ENCODE measurements at places on chromosomes 4 and X.

DNA sequence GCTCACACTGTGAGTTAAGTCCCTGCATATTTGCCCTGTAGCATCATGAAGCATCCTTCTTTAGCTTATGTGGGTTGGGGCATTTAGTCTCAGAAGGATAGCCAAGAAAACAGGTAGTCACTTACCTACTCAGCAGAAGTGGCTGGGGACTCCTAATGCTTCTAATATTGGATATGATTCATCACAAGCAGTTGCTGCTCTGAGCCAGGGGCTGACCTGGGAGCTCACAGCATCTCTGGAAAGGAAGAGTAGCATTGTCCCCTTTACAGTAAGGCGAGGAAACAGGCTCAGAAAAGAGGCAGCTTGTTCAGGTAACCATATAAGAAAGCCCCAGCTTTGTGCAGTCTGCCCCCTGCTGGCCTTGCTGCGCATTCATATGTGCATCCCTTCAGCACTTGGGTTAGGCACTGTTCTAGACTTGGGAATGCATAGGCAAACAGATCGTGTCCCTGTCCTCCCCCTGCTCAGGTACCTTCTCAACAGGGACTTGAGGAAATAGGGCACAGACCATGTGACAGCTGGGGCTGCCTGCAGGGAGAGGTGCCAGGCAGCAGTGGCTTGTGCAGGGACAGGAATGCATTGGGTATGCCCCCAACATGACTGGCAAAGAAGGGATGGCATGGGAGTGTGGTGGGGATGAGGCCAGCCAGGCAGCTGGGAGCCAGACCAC lies 35.7 kb upstream of the TBC1D14 start:
- DNase-seq, result peak; percentile 73

- no peak for DNase-seq
These were observed 206.2 kb downstream of the PABPC4L start for GRCh38 chr4:133995243-133995960.

DNA sequence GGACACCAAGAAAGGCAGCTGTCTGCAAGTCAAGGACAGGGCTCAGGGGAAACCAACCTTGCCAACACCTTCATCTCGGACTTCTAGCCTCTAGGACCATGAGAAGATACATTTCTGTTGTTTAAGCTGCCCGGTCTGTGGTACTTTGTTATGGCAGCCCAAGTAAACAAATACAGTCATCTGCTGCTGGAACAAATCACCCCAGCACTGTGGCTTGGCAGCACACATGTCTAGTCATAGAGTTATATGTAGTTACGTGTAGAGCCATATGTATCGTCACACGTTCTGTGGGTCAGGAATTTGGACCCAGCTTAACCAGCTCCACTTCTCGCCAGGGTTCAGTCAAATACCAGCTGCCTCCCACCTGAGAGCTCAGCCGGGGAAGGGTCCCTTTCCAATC lies 2.5 kb downstream of the HTT-AS start:
- DNase-seq, result no peak

DNA sequence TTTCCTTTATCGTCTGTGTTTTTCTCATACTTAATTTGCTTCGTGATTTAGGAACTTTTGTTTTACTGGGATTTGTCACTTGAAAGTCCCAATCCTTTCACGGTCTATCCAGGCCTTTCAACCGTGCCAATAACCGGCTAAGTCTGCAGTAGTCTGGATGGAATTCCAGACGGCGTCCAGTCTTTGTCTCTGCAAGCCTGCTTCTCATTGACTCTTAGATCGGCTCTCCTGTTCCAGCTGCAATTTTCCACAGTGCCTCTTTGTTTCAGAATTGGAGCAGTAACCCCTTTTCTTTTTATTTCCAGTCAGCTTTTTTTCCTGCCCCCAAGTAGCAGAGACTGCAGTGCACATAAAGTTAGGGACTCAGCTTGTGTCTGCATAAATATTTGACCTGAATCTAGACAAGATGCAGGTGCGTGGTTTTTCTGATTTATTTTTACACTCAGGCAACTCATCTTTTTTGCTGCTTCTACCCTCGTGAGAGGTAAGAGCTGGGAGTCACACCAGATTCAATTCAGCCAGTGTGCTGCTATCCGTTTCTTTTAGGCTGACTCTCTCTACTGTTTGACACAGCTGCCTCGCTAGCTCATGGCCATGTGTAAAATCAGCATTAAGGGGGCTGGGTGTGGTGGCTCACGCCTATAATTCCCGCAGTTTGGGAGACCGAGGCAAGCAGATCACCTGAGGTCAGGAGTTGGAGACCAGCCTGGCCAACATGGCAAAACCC lies 37.4 kb upstream of the DHRSX start:
- no peak for DNase-seq

GRCh38 chr4:108191269-108191914 lies 22.7 kb upstream of the LEF1 start:
- no peak for DNase-seq

GRCh38 chr4:187059895-187060294 lies 336.2 kb upstream of the FAT1 start:
- no peak for DNase-seq

- DNase-seq, result no peak
These were observed 42.4 kb upstream of the MYOZ2 start for GRCh38 chr4:119093042-119093827.

DNA sequence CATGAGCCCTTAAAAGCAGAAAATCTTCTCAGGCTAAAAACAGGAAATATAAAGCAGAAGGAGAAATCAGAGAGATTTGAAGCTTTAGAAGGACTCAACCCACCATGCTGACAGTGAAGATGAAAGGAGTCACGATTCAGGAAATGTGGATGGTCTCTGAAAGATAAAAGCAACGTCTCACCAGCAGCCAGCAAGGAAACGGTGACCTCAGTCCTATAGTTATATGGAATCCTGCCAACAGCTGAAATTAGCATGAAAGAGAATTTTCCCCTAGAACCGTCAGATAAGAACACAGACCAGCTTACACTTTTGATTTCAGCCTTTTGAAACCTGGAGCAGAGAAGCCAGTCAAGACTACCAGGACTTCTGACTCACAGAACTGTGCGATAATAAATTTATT lies 715.7 kb upstream of the HTR2C start:
- no peak for DNase-seq

- DNase-seq, result no peak
These were observed 125.4 kb upstream of the EOLA2 start for GRCh38 chrX:150063674-150064073.

DNA sequence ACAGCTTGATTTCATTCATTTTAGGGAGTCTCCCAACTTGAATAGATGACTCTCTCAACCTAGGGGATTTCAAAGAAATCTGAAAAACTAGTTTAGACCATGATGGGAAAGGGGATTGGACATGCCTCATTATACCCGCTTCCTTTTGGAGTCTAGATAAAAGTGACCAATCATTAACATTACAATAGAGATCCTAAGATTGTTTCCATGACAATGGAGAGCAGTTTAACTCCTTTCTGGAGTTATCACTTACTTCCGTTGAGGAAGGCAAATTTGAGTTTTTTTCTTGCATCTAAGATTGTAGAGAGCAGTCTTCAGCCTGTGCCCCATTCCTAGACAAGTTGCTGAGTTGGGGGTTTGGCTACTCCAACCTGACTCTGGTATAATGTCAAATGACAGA lies 11.4 kb upstream of the IL15 start:
- no peak for DNase-seq

- DNase-seq, result no peak
These were observed 98.9 kb upstream of the PDLIM3 start for GRCh38 chr4:185634066-185634652.

DNA sequence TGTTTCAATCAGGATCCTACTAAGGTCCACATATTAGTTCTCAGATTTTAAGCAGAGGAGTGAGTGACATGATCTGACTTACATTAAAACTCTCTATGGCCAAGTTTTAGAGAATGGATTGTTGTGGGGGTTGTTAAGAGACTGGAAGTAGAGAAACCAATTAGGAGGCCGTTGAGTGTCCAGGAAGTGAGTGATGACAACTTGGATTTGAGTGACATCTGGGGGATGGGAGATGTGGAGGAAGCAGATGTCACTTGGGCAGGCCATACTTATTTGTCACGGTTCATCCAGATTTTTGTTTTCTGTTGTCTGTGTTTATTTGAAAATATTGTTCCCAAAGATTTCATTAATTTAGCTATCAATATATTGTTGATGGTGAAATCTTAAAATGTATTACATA lies 28.3 kb downstream of the ADD1 start:
- DNase-seq, result no peak

DNA sequence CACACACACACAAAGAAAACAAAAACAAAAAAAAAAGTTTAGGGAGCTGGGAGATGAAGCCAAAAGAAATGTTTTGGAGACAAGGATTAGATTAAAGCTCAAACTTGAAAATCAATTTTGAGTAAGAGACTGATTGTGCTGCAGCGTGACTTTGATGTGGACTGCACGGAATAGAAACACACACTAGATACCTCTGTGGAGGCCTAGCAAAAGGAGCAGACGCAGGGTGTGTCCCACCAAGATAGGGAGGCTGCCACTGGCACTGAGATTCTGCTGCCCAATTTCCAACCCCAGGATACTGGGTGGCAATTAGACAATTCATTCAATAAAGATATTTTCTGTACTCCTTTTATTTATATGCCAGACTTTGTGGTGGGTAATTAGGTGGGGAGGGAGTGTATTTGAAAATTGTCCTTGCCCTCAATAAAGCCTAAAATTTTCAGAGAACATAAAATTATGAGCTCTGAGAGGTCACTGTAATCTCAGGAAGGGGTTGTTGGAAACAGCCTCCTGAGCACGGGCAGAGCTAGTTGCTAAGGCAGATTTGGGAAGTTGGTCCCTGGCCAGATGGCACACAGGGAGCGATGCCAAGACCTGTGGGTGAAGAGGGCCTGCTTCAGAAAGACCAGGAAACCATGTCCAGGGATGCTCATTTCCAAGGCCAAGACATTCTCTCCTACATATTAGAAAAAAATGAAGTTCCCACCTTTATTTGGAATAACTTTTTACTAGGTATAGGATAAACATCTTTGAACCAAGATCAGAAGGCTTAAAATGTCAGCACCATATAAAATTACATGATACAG lies 1.9 kb upstream of the PPP3CA start:
- no peak for DNase-seq

DNA sequence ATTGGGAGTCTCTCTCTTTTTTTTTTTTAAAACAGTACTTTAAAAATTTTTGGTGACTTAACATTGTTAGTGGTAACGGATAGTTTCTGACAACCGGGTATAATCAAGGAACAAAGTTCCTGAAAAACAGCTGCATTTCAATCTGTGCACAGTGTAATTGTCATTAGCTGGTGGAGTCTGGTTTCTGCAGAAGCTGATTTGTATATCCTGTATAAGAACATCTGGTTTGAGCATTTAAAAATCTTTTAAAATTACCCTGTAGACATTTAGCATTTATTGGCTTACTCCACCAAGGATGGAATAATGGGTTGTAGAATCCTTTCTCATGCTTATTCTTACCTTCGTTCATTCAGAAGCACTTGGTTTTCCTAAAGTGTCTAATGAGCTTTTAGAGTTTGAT lies 11.2 kb downstream of the JADE1 start:
- no peak for DNase-seq

- no peak for DNase-seq
These were observed 201.8 kb upstream of the NDST4 start for GRCh38 chr4:115315182-115315581.

DNA sequence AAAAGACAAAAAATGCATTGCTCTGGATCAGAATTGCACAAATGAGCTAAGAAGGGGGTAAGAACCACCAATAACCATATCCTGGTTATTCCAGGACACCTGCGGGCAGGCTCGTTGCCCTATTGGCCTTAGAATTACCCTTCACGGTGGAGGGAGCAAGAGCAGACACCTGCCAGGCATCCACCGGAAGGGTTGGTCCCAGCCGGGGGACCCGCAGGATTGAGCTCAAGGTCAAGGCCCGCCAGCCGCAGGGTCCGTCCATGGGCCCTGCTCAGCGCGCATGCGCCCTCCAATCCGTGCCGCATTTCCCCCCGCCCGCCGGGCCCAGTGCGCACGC lies 575 bp downstream of the SLC25A6 start:
- DNase-seq, result peak; percentile 92

GRCh38 chr4:177116161-177116560 lies 193.5 kb upstream of the NEIL3 start:
- no peak for DNase-seq

GRCh38 chrX:21926527-21927278 lies 13.8 kb upstream of the SMS start:
- DNase-seq, result no peak

DNA sequence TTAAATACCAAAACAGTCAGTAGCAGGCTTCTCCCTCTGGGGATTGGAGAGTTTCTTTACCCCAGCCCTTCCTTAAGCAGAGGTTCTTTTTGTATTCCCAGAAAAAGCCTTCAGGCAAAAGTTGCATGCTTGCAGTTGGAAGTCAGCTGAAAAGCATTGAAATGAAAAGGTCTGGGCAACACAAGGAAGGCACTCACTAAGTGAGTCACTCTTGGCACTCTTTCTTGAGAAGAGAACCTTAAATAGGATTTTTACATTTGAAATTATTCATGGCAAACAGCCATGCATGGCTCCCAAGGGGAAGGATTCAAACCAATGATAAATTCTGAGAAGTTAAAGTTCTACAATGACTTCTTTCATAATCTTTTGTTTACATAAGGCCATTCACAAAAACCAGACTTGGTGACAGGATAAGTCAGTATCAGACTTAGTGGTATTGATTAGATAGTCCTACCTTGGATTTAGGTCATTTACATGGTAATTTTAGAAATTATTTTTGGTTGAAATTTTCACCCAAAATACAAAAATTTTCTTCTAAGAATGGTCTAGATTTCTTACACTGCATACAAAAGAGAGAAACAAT lies 2068.9 kb downstream of the PCDH7 start:
- DNase-seq, result no peak

DNA sequence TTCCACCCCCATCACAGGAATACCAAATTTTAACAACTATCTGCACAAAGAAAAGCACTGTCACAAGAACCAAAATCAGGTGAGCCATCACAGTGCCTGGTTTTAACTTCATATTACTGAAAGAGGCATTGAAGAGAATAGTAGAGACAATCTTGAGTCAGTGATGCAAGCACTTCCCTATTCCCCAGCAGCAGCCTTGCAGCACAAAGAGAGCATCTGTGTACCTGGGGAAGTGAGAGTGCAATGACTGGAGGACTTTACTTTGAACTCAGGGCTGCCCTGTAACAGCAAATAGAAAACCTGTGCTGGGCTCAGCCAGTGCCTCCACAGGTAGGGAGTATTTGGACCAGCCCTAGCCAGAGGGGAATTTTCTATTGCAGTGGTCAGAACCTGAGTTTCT lies 361.8 kb downstream of the TEX13C start:
- DNase-seq, result no peak

DNA sequence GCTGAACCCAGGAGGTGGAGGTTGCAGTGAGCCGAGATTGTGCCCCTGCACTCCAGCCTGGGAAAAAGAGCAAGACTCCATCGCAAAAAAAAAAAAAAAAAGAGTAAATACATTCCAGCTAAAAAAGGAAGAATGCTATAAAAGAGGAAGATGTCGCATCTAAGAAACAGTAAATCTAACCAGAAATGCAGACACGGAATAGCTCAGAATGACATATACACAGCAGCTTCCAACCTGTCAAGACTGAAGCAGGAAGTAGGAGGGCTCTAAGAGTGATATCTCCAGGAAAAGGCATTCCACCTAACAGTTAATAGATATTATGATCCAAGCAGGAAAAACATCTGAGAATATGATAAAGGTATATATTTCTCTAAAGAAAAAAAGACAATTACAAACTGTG lies 16.0 kb downstream of the CLOCK start:
- DNase-seq, result no peak

Data from T-helper 1 cell (primary cell).